Esophagus mucosa (tissue), 1 donor: ENCODE measurements at places on chromosomes 13 and 19.

GRCh38 chr19:44196772-44197171 is 15.6 kb upstream of the ZNF227 start:
- ATAC-seq = no peak

GRCh38 chr13:97631158-97631557 is 197.2 kb downstream of the RAP2A start:
- no peak for ATAC-seq

- ATAC-seq = no peak
Observed at GRCh38 chr19:50510121-50510670, 795 bp downstream of the JOSD2 start.

GRCh38 chr19:46950526-46951170 is 69.0 kb upstream of the NPAS1 start:
- no peak for ATAC-seq

- ATAC-seq = no peak
Observed at GRCh38 chr19:46607448-46607841, 6.3 kb downstream of the CALM3 start.

DNA sequence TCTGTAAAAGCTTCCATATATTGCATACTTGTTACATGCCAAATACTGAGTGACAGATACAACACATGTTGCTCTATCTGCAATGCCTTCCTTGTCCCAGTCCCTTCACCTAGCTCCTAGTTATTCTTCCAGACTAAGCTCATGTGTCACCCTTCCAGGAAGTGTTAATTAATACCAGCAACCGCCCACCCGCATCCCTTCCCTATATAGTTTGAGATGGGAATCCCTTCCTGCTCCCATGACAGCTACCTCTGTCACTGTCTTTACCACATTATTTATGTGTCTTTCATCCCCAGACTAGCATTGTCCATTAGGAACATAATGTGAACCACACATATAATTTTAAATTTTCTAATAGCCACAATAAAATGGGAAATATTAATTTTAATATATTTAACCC is 49.5 kb upstream of the FRY start:
- ATAC-seq = no peak

- ATAC-seq = no peak
Observed at GRCh38 chr19:39352381-39353255, 10.4 kb downstream of the SAMD4B start.

- ATAC-seq = no peak
Observed at GRCh38 chr13:103878891-103879605, 812.8 kb upstream of the SLC10A2 start.

DNA sequence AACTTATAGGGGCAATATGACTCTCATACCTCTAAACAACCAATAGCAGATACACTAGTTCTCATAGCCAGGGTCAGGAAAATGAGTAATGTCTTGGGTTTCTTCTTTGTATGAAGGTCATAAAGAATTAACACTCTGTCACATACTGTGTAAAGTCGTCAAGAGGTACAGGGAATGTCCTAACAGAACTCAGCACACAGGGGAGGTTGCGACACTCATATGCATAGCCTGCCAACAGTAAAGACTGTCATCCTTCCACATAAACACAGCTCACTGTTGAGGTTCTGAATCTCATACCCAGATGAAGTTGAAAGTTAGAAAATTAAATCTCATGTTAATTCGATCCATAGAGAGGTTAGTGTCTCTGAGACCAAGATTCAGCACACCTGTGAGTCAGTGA is 34.2 kb upstream of the ZNF254 start:
- ATAC-seq = no peak

- ATAC-seq = peak; percentile 45
Observed at GRCh38 chr19:34254698-34255432, 511 bp downstream of the GARRE1 start.

- ATAC-seq = no peak
Observed at GRCh38 chr19:389935-390289, 19.0 kb downstream of the C2CD4C start.

GRCh38 chr19:4889034-4889815 is 13.5 kb downstream of the ARRDC5 start:
- ATAC-seq = peak; percentile 36

DNA sequence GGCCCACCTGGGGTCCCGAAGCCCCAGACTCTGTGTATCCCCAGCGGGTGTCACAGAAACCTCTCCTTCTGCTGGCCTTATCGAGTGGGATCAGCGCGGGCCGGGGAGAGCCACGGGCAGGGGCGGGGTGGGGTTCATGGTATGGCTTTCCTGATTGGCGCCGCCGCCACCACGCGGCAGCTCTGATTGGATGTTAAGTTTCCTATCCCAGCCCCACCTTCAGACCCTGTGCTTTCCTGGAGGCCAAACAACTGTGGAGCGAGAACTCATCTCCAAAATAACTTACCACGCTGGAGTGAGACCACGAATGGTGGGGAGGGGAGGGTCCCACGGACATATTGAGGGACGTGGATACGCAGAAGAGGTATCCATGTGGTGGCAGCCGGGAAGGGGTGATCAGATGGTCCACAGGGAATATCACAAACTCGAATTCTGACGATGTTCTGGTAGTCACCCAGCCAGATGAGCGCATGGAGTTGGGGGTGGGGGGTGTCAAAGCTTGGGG is 1.0 kb upstream of the ICAM5 start:
- ATAC-seq = no peak

DNA sequence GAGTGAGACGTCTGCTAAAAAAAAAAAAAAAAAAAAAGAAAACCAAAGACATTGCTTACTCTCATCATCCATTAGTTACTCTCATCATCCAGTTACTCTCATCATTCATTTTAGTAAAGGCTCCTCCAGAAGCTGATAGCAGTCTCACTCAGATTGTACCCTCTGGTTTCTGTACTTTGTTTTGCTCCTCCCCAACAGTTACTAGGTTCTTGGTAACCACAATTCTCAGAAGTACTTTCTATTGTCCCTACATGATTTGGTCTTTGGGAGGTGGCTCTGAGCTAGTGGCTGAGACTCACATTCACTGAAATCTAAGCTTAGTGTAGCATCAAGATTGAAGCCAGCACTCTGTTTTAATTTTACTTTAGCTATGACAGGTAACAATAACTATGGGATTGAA is 14.3 kb downstream of the ERICH4 start:
- no peak for ATAC-seq
